Testis (tissue), 5 donors: ENCODE measurements at places on chromosomes 1 and 21. TPM values are rescaled to one million over a fixed set of nuclear protein-coding genes. Genes with fewer than 3 reads are reported as not detected.

Gene AHCYL1
- 48.5 TPM for total RNA-seq

DNA sequence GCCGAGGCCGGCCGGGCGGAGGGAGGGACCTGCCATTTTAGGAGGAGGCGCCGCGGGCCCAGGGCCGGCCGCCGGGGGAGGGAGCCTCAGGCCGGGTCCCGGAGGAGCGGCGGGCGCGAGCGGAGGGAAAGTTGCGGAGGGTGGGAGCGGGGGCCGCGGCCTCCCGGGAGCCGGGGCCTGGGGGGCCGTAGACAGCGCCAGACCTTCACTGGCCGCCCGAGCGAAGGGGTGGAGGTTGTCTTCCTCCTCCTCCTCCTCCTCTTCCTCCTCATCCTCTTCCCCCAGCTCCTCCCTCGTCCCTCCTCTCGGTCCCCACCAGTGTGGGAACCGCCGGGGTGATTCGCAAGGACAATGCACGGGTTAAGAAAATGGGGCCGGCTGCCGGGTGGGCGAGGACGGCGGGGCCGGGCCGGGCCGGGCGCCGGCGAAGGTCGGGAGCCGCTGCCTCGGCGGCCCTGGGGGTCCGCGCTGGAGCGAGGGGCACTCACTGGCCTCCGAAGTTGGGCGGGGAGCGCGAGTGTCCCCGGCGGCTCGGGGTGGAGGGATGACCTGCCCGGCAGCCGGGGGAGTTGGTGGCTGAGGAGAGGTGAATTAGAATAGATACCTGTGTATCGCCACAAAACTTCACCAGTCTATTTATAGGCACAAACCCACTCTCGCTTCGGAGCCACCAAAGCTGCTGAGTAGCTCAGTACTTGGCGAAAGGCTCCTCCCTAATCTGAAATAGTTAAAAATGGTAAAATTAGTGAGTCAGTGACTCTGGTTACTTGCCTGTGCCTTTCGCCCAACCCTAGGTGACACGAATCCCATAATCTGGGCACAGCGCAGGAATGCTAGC is 1.3 kb downstream of the DYRK1A start:
- peak; percentile 43 for DNase-seq

DNA sequence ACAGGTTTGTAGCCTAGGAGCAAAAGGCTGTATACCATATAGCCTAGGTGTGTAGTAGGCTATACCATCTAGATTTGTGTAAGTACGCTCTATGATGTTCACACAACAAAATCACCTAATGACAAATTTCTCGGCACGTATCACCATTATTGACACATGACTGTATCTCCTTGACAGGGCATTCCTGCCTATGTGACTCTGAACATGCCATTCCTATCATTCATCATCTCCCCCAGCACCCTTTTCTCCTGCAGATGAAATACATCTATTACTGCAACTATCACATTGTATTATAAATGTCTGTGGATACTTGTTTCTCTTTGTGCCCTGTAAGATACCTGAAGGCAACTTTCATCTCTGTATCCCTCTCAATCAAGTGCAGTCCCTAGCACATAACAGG is 29.9 kb downstream of the TP53BP2 start:
- no peak for DNase-seq

DNA sequence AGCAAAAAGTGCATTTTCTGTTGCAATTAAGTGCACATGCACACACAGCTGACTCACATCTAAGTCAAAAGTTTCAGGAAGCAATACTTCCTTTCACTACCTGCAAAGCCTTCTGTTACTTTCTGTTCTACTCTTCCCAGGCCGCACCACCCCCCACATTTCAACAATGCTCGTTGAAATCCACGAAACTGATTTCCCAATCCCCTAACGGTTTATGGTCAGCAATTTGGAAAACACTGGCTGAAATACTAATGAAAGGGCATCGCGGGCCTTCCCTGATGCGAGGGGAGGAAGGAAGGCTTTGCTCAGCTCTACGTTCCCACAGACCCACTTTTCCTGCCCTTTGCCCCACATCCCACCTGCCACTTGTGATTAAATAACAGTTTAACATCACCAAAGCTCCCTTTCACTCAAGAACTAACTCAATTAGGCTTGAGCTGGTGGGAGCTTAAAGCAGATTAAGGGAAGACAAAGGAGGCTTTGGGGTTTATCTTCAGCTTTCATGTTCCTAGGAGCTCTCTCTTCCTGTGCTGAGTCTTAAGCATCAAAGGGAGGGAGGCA is 243.2 kb upstream of the RAB4A start:
- DNase-seq, result no peak

- DNase-seq, result peak; percentile 43
Observed at GRCh38 chr1:94864821-94865220, 44.7 kb downstream of the SLC44A3 start.

DNA sequence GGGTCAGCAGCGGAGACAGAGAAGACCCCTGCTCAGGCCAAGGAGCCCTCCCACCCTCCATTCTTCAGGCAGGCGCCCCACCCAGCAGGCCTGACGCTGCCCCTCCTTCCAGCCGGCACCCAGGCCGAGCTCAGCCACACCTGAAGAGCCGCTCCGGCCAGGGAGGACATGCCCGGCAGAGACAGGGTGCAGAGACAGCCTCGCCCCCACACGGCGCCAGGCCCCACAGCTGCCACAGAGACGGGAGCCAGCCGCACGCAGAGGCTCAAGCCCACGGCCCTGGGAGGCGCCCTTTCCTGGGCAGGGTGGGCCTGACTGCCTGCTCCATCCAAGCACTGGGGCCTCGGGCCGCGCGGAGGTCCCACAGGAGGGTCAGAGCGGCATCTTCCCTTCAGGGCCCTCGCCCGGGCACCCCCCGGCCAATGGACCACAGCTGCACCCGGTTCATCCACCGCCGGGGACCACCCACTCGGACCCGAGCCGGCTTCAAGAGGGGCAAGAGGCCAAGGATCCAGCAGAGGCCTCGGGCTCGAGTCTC is 5.2 kb downstream of the TTLL10 start:
- no peak for DNase-seq

DNA sequence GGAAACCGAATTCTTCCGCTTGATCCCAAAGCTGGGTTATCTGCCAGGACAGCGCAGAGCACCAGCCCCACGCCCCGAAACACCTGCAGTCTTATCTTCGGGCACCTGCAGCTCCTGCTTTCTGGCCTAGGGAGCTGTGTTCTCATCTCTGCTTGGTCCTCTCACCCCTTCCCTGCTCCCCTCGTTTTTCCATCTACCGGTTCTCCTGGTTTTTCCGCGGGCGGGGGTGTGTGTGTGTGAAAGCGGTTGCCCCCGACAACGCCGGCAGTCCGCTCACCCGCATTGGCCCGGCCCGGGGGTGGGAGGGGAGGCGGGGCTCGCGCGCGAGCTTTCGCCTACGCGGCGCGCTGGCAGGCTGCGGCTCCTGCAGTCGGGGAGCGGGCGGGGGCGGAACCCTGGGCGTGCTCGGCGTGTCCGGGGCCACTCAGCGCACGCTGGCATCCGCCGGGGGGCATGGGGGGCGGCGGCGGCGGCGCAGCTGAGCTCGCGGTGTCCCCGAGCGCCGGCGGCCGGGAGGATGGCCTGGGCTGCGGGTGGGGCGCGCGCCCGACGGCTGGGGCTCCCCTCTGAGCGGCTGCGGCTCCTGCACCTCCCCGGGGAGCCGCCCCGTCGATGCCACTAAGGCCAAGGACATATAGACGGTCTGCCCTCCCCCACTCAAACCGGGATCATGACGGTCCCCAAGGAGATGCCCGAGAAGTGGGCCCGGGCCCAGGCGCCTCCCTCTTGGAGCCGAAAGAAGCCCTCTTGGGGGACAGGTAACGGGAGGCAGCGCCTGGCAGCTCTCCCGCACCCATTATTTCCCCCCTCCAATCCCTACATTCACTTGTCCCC is 3.2 kb downstream of the ATP8B2 start:
- DNase-seq, result peak; percentile 93

Gene OR6K3
- not detected for total RNA-seq

DNA sequence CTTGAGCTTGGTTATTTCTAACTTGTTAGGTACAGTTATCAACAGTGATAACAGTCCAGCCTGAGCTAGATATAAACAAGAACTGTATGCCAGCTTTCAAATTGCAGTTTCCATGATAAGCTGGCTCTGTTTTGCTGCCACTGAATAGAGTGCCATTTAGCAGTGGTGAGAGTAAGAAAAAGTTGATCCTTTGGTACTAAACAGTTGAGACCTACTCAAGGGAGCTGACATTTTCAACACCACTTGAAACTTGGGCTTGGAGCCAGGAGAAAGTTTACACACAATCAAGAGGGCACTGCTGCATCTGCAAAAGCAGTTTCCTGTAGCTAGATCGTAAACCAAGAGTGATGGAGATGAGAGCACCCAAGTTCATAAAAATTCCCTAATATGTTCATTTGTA is 131.3 kb downstream of the RGS7 start:
- DNase-seq, result no peak

Gene TMEM51
- total RNA-seq, result 5.3 TPM

GRCh38 chr1:204420039-204421004 is 8.7 kb upstream of the PPP1R15B start:
- DNase-seq, result no peak

Gene LRRC71
- total RNA-seq, result 23.1 TPM

Gene PTGER3
- total RNA-seq, result 0.43 TPM

Gene B4GALT3
- total RNA-seq, result 46.3 TPM

DNA sequence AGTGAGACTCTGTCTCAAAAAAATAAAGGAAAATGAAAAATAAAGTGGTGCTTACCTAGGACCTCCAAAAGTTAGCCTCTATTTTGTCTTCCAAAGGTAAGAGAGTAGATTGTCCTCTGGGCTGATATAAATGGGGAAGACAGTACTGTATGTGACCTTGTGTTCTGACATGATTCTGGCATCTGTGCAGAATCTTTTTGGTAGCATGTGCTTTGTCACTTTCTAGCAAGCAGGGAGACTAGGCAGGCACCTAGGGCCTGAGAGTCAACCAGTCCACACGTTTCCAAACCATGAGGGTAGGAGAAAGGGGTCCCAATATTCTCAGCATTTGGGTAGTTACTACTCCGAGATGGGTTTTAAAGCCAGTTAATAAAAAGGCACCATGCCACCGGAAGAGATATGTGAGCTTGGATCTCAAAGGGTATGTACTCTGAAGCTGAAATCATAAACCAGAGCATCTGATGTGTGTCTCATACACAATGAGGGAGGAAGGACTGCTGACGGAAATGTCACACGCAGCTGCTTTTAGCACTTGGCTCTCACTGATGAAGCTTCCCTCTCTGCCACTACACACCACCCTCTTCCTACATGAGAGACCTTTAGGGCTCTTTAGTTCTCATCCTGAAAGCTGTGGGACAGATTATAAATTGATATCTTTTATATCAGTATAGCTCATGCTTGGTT is 27.0 kb upstream of the SLC16A1 start:
- DNase-seq, result no peak

Gene HSD11B1
- 18.0 TPM for total RNA-seq

GRCh38 chr1:22350924-22351767 is 100.5 kb upstream of the ZBTB40 start:
- DNase-seq, result no peak

Gene LCE6A
- not detected for total RNA-seq

DNA sequence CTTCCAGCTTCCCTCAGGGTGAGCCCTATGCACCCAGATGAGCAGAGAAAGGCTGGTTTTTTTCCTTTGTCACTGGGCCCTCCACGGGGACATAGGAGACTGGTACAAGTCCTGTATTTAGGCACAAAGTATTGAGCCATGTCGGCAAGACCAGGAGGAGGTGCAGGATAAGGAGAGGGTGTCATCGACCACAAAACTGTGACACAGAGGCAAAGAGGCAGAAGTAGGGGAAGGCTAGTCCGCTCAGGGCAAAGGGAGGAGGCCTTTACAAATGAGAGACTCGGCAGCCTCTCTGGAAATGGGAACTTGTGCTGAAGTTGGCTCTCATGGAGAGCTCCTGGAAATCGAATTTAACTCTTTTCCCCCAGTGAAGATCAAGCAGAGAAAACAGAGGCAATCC is 70.7 kb upstream of the CAMK1G start:
- no peak for DNase-seq

GRCh38 chr21:45082736-45083135 is 8.4 kb downstream of the ADARB1 start:
- no peak for DNase-seq

- no peak for DNase-seq
Observed at GRCh38 chr1:87329526-87330056, 911 bp downstream of the LMO4 start.

DNA sequence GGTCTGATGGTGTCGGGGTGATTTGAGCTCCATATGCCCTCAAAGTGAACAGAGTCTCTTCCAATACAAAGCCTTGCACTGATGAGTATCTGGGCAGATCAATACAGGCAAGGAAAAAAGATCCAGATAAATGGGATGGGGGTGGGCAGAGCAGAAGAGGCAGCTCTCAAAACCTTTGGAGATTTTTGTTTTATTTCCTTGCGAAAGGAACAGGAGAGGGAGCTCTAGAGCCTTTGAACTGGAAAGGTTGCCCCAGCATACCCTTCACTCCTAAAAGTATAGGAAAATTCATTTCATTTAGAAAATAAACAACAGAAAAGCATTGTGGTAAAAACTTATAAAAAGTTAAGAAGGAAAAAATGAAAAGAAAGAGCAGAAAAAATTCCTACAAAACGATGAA is 31.4 kb upstream of the OLIG2 start:
- no peak for DNase-seq

DNA sequence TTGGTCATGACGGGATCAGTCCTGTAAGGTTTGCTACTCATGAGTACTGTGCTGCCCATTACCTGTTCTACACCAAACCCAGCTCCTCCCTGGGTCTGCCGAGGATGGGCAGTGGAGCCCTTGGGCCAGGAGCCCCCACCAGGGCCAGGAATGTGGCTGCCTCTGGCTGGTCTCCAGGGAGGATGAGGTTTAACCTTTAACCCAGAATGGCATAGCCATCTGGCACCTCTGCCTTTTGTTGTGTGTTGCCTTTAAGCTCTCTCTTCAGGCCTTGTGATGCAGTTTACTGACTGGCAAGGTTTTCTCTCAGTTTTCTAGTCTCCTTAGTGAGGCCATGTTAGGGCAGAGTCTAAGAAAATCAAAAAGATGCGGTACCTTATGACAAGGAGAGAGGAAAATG is 38.6 kb downstream of the SIPA1L2 start:
- no peak for DNase-seq

- DNase-seq, result peak; percentile 55
Observed at GRCh38 chr1:182394055-182394775, 2.6 kb upstream of the GLUL start.

Gene C1orf210
- not detected for total RNA-seq

Gene RIMS3
- 4.6 TPM for total RNA-seq

Gene RAB25
- 2.0 TPM for total RNA-seq

GRCh38 chr1:38733761-38734160 is 125.8 kb downstream of the RRAGC start:
- no peak for DNase-seq

DNA sequence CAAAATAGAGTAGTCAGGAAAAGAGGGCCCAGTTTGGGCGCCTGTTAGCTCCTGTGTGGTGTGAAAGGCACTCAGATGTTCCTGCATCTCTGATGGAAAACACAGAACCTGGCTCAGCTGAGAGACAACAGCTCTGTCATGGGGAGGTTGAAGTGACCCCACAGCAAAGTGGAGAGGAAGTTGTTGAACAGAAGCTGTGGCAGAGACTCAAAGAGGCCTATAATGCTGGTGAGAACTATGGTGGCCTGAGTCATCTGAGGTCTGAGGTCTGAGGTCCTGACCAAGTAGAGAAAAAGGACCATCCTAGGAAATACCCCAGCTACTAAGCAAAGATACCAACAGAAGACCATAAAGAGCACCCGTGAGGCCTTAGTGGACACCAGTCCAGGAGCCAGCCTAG is 45.6 kb upstream of the JAK1 start:
- no peak for DNase-seq

Gene SLC25A24
- 15.5 TPM for total RNA-seq

Gene SNX7
- total RNA-seq, result 36.2 TPM
